ENCODE measurements at places on chromosomes 6 and 20.

GRCh38 chr6:7954477-7955200 lies 44.1 kb upstream of the TXNDC5 start:
- DNase-seq, result no peak

DNA sequence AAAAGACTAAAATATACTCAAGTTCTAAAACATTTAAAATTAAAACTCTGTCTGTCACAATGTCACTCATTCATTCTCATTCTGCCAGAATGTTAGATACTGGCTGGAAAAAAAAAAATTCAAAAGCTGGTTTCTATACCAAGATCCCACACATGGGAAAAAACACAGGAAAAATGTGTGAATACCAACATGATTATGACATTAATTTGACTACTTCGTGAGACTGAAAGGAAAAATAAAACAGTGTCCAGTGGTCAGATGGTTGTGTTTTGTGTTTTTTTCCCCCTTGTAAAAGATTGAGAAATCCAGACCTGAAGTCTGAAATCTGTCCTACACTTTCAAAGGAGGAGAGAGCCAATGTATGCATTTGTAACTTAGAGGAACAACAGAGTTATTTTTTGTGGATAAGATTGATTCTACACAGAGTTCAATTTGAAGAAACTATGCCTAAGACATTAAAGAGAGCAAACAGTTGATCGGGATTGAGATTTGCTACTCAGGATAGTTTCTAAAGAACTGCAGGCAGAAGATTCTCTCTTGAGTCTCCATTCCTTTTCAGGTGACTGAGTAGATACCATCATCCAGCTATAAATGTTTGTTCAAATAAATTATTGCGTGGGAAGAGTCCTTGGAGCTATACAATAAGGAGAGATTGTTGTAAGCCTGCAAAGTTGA lies 39.2 kb upstream of the TXLNB start:
- no peak for DNase-seq

- no peak for DNase-seq
These were observed 113.5 kb upstream of the SLC24A3 start for GRCh38 chr20:19098806-19099578.

DNA sequence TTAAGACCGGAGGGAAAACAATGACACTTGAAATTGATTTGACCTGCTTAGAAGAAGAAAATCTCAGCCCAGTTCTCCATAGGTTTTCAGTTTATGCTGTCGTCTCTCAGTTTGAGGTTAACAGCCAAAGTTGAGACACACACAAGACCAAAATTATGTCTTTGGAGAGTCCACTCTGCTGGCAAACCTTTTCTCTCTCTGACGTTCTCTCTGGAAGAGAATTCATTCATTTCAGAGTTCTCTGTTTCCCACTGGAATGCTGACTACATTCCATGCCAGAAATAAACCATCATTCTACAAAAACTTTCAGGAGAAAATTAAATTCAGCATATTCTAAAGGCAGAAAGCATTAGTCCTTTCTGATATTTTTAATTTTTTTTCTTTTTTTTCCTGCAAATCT lies 155.2 kb downstream of the TFAP2A start:
- DNase-seq, result no peak

- DNase-seq, result no peak
These were observed 547.8 kb downstream of the PTPRT start for GRCh38 chr20:42641886-42642285.

DNA sequence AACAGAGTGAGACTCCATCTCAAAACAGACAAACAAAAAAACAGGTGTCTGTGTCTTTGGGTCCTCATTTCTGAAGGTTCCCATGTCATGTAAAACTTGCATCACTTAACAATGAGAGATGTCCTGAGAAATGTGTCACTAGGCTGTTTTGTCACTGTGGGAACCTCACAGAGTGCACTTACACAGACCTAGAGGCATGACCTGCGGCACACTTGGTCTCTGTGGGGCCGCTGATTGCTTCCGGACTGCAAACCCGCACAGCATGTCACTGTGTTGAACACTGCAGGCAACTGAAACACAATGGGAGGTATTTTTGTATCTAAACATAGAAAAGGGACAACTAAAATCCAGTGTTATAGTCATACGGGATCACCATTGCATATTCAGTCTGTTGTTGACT lies 42.3 kb upstream of the TMEM181 start:
- DNase-seq, result peak; percentile 21

DNA sequence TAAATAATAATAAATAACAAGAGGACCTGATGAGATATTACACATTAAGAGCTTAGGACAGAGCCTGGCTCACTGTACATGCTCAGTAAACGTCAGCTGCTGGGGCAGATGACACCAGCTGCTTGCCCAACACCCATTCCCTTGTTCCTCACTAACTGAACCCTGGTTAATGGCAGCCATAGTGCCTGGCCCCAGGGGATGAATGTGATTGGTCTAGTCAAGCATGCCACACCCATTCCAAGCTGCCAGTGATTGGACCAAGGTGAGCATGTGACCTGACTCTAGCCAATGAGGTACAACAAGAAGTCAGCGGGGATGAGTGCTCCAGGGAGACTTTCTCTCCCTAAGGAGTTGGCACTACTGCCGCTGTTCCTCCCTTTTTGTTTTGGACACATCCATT lies 85.1 kb upstream of the PTPN1 start:
- DNase-seq, result no peak

DNA sequence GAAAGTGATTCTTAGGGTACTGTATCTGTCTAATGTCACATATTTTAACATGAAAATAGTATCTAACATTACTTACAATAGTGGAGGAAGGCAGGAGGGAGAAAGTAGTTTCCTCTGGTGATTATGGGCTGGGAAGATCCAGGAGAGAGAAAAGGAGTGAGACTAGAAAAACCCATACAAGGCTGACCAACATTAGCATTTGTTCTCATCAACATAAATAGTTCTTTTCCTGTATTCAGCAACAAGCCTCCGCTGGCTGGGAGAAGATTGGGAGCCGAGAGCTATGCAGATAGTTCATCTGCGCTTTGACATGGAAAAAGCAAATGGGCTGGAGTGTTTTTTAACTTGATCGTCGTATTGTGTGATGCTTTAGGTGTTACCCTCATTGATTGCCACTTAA lies 239.4 kb downstream of the PHACTR1 start:
- DNase-seq, result no peak

DNA sequence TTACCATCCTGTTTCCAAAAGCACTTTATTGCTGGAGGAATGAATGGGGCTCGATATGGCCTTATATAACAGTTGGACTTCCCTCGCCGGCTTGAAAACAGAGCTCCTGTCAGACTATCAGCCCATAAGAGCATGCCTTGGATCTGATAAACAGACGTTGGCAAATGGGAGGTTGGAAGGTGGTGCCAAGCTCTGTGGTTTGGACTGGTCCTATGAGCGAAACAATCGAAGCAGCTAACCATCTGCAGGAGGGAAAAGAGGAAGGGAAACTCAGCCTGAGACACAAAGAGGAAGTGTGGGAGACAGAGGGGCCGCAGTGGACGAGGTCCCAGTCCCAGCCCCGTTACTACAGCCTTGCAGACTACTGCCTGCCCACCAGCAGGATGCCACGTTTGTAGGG lies 92.9 kb downstream of the TFAP2C start:
- no peak for DNase-seq

DNA sequence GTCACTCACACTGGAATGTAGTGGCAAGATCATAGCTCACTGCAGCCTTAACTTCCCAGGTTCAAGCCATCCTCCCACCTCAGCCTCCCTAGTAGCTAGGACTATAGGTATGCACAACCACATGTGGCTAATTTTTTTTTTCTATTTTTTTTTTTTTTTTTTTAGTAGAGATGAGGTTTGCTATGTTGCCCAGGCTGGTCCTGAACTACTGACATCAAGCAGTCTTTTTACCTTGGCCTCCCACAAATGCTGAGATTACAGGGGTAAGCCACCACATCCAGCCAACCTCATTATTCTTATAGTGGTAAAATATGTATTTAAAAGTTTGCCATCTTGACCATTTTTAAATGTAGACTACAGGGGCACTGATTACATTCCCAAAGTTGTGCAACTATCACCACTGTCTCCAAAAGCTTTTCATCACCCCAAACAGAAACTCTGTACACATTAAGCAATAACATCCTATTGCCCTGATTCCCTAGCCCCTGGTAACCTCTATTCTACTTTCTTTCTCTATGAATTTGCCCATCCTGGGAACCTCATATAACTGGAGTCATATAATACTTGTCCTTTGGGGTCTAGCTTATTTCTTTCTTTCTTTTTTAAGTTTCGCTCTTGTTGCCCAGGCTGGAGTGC lies 268.0 kb upstream of the JARID2 start:
- DNase-seq, result no peak
